ENCODE measurements at places on chromosomes 11 and 22. TPM values are rescaled to one million over a fixed set of nuclear protein-coding genes. Genes with fewer than 3 reads are reported as not detected.

CYP2D6 gene
- 9.0 TPM for total RNA-seq

FXYD2 gene
- 4.0 TPM for total RNA-seq

RIC3 gene
- 23.8 TPM for total RNA-seq

GDPD4 gene
- total RNA-seq = not detected

TMEM191C gene
- total RNA-seq = 4.1 TPM

GRCh38 chr11:94638902-94639373, 71.8 kb downstream of the PIWIL4 start:
- H3K27ac ChIP-seq = no peak overlapping the region
- no peak for DNase-seq
- no peaks in the 10 kb centered on the region for H3K4me1 ChIP-seq
- no peaks in the 10 kb centered on the region for H3K36me3 ChIP-seq

DNA sequence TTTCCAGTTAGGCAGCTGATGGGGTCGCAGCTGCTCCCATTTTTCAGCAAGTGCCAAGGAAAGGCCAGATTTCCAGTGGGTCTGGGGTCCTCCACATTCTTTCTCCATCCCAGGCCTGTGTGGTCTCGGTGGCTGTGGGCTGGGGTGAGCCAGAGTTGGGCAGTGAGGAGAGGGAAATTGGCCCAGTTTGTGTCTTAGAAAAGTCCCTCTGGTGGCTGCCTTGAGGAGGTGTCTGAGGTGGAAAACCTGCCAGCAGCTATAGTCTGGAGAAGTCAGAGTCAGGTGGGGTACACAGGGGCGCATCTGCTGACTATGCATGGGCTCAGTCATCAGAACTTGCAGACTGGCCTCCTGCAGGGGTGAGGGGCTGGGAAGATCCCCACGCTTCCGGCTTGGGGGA, 30.5 kb downstream of the MRGPRD start:
- H3K27me3 ChIP-seq = no peaks in the 10 kb centered on the region
- no peak for DNase-seq
- no peaks in the 10 kb centered on the region for H3K36me3 ChIP-seq
- no peaks in the 10 kb centered on the region for H3K4me1 ChIP-seq
- H3K27ac ChIP-seq = no peak overlapping the region

- no peak overlapping the region for H3K4me3 ChIP-seq
- no peaks in the 10 kb centered on the region for H3K4me1 ChIP-seq
- peak; percentile 50 for DNase-seq
- H3K27me3 ChIP-seq = no peaks in the 10 kb centered on the region
- no peaks in the 10 kb centered on the region for H3K36me3 ChIP-seq
Observed at GRCh38 chr11:125871391-125872137, 15.9 kb upstream of the HYLS1 start.

DNA sequence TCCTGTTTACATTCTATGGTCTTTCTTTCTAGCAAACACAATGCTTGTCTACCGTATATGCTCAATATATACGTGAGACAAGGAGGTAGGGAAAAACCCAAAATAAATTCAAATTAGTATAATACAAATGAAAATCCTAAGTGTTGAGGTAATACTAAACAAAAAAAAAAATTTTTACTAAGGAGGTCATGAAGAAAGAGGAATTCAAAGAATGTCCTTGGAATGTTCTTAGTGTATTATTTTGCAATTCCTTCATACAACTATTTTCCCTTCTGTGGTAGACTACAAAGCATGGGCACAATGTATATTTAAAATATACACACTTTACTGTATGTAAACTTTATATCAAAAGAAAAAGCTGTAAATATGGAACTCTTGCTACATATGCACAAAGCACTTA, 36.4 kb downstream of the PIK3C2A start:
- no peak for DNase-seq
- H3K27me3 ChIP-seq = no peaks in the 10 kb centered on the region
- H3K27ac ChIP-seq = no peak overlapping the region
- peaks cover 12% of the 10 kb centered on the region for H3K36me3 ChIP-seq
- no peaks in the 10 kb centered on the region for H3K4me1 ChIP-seq

DNA sequence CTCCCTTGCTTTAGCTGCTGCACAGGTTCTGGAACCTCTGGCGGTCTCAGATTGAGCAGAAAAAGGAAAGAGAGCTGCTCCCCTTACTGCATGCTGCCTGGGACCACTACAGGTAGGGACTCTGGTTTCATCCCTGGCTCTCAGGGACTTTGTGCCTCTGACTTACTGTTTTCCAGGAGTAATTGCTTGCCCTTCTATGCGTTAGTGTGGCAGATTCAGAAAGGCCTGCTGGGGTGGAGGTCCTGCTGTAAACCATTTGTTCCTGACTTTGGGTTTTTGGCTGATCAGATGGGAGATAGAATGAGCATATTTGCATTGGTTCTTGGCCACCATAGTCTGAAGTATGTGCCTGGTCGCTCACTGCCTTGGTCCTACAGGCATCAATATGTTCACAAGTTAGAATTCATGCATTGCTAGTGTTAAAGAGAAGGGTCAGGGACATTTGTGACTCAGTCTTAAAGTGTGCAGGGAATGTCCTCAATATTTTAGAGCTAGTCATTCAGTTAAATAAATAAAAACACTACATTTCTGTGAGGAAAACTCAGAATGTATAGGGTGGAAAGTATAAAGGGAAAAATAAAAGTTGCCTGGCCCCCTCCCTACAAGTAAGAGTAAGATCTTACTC, 78.0 kb downstream of the PISD start:
- DNase-seq = no peak
- peaks cover 37% of the 10 kb centered on the region for H3K4me1 ChIP-seq
- peak overlapping the region; percentile 76 for H3K27ac ChIP-seq

DNA sequence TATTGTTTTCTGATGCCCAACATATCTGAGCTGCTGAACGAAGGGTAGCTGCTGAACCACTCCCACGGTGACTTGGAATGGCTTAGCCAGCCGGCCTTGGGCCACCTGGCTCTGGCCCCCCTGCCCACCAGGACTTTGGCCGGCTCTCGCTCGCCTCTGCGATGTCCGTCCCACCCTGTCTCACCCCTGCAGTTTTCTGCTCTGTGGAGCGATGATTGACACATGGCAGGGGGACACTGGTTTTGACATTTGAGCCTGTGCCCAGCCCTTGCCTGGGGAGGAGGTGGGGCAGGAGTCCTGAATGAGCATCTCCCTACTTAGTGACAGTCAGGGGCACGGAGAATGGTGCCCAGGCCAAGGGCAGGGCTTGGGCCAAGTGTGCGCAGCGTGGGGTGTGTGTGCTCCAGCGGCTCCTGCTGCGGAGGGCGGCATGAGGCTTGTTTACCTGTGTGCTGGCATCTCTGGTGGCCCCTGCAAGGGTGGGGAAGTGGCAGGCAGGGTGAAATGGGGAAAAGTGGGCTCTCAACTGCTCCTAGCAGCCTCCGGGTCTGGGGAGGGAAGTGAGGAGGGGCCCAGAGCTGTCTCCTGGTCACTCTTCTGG, 15.7 kb upstream of the CDKN1C start:
- no peaks in the 10 kb centered on the region for H3K36me3 ChIP-seq
- DNase-seq = no peak
- peaks cover 43% of the 10 kb centered on the region for H3K4me1 ChIP-seq
- H3K4me3 ChIP-seq = no peak overlapping the region
- H3K27me3 ChIP-seq = no peaks in the 10 kb centered on the region
- peak overlapping the region; percentile 65 for H3K27ac ChIP-seq

GRCh38 chr22:41636467-41636866, 15.4 kb downstream of the XRCC6 start:
- peaks cover 70% of the 10 kb centered on the region for H3K36me3 ChIP-seq
- H3K27me3 ChIP-seq = no peaks in the 10 kb centered on the region
- no peak overlapping the region for H3K27ac ChIP-seq
- DNase-seq = no peak
- H3K4me1 ChIP-seq = no peaks in the 10 kb centered on the region

- no peak overlapping the region for H3K4me3 ChIP-seq
- no peaks in the 10 kb centered on the region for H3K27me3 ChIP-seq
Observed at GRCh38 chr11:63737718-63738117, 30.9 kb downstream of the ZFTA start.

- H3K4me3 ChIP-seq = no peak overlapping the region
- no peaks in the 10 kb centered on the region for H3K4me1 ChIP-seq
- DNase-seq = no peak
- H3K27ac ChIP-seq = no peak overlapping the region
Observed at GRCh38 chr11:44255406-44256071, 54.4 kb downstream of the ALX4 start.

DNA sequence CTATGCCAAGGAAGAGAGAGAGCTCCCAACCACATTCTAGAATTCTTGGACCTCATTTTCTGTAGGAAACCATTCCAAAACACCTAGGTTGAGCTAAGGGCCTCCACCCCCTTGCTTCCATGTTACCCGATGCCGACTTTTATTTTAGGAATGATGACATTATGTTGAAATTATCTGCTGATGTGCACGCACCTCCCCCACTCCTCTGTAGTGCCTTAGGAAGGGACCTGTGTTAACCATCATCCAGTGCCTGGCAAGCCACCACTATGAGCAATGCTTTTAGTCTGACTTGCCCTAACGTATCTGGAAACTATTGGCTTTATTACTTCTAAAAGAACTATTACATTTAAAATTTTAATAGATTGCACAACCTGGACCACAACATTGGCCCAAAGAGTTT, 42.1 kb downstream of the NCAPD3 start:
- no peak for DNase-seq
- H3K4me3 ChIP-seq = no peak overlapping the region
- no peak overlapping the region for H3K27ac ChIP-seq
- no peaks in the 10 kb centered on the region for H3K4me1 ChIP-seq
- H3K36me3 ChIP-seq = peaks cover 56% of the 10 kb centered on the region

GRCh38 chr22:38657045-38657909, 839 bp downstream of the CBY1 start:
- peak overlapping the region; percentile 96 for H3K4me3 ChIP-seq
- DNase-seq = peak; percentile 57
- no peaks in the 10 kb centered on the region for H3K36me3 ChIP-seq
- peaks cover 21% of the 10 kb centered on the region for H3K4me1 ChIP-seq
- no peaks in the 10 kb centered on the region for H3K27me3 ChIP-seq
- H3K27ac ChIP-seq = peak overlapping the region; percentile 88
